Stimulated activated CD4-positive, alpha-beta T cell treated with anti-CD3 and anti-CD28 coated beads, Interleukin-4, amount 100 ng/mL, for 24 hours (primary cell): ENCODE measurements at places on chromosomes 13 and 19.
A peak's percentile ranks its signal among the peaks of the same experiment; 100 is the strongest.

GRCh38 chr19:56142087-56142787 is 1.1 kb downstream of the ZNF444 start:
- DNase-seq = no peak

- DNase-seq = no peak
Measured at GRCh38 chr13:45776748-45777147, 74.6 kb downstream of the CBY2 start.

- DNase-seq = no peak
Measured at GRCh38 chr19:7788178-7788932, 25.3 kb downstream of the CLEC4M start.

DNA sequence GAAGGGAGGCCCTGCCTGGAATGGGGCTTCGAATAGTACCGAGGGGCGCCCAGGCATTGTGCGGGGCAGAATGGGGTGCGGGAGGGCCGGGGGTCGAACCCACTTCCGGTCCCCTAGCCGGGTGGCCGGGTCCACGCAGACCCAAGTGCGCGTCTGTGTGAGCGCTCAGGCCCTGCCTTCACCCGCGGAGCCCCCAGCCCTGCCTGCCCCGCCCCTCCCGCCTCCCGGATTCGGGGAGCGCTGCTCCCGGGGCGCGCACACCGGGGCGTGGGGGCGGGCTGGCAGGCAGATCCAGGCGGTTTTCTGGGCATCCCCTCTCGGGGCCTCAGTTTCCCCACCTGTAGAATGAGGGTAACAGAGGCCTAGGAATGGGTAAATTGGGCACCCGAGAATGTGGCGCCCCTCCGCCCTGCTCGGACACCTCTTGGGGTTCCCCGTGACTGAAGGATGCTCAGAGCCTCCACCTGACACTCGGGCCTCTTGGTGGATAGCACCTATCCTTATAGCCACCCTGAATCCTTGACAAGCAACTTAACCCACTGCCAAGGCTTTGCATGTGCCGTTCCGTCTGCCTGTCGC is 682 bp downstream of the PIK3R2 start:
- DNase-seq = peak; percentile 23

GRCh38 chr13:90686442-90686841 is 661.0 kb upstream of the MIR17HG start:
- DNase-seq = no peak

DNA sequence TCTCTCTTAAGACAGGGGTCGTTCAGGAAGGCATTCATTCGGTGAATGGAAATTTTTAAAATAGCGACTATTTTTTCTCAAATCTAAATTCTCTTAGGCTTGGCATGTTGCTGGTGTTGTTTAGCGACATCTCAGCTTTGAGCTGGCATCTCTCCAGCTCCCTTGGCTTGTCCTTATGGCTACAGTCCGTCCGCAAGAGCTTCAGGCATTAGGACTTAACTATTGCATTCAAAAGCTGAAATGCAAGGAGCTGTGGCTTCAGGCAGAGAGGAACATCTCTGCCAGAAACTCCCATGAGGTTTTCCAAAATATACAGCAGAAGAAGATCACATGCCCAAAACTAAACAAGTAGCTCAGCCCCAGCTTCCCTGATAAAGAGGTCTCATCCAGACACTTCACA is 578.5 kb downstream of the EFNB2 start:
- DNase-seq = no peak

DNA sequence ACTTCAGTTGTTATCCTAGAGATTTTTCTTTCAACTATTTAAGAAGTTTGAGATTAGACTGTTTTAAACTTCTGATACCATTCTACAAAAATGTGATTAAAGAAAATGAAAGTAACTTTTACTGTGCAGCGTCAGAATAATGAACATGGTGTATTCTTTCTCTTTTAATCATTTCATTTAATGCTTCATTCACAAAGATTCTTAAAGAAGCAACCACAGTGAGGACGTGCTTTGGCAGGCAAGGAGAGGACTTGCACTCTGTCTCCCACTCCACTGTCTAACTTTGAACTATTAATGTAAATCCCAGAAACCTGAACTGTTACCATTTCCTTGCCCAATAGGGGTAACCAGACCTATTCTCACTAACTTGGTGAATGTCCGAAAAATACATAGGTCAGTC is 137.0 kb downstream of the KCNRG start:
- DNase-seq = no peak

DNA sequence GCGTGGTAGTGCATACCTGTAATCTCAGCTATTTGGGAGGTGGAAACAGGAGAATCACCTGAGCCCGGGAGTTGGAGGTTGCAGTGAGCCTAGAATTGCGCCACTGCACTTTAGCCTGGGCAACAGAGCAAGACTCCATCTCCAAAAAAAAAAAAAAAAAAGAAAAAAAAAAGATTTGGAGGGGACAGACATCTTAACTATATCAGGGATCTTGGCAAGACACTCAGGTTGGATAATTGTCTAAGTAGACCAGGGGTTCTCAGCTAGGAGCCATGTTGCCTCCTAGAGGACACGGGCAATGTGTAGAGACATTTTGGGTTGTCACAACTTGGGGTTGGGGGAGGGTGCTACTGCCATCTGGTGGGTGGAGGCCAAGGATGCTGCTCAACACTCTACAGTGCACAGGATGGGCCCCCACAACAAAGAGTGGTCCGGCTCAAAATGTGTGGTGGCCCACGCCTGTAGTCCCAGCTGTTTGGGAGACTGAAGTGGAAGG is 1.9 kb upstream of the ZNF580 start:
- DNase-seq = peak; percentile 67

DNA sequence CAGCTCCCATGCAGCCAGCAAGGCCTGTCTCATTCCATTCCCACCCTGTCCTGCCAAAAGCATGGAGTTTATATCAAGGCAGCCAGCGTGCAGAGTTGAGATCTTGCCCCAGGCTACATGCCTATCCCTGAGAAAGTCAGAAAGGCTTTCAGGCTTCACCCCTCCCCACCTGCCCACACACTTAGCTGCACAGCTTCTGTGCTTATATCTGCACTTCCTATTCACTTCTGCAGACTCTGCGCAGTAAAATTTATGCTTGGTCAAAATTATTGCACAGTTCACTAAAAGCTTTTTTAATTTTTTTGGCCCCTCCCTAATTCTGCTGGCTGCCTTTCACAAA is 12.5 kb upstream of the ZNF675 start:
- no peak for DNase-seq

DNA sequence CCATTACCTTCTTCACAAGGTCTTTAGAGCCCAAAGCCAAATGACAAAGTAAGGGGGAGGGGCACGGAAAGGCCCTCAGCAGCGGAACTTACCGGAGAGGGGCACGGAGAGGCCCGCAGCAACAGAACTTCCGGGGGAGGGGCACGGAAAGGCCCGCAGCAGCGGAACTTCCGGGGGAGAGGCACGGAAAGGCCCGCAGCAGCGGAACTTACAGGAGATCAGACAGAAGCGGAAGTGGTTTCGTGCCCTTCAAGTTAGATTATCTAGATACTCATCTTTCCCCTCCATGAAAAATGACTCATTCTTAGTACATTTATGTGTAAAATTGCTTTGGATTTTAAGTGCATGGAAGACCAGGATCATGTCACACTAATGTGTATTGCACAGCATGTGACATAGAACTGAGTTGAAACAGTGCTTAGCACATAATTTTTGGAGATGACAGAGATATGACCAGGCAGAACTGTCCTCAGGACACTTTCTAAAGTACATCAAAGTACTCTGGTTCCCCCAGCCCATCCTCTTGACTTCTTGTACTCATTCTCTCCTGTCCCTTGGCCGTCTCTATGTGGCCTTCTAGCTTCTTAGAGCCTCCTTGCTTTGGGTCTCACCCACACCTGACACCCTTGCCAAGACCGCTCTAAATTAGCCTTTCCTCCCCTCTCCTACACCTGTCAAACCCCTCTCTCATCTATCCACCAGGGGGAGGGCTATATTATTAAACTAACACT is 25.7 kb upstream of the TPTE2 start:
- DNase-seq = peak; percentile 80

DNA sequence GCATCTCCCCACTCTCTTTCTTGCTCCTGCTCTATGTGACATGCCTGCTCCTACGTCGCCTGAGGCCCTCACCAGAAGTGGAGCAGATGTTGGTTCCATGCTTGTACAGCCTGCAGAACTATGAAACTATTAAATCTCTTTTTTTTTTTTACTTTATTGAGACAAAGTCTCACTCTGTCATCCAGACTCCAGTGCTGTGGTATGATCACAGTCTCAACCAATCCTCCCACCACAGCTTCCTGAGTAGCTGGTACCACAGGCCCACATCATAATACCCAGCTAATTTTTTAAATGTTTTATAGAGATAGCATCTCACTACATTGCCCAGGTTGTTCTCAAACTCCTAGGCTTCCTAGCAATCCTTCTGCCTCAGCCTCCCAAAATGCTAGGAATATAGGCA is 1067.7 kb downstream of the PCDH9 start:
- DNase-seq = no peak
